ENCODE measurements at places on chromosomes 3 and 15.

DNA sequence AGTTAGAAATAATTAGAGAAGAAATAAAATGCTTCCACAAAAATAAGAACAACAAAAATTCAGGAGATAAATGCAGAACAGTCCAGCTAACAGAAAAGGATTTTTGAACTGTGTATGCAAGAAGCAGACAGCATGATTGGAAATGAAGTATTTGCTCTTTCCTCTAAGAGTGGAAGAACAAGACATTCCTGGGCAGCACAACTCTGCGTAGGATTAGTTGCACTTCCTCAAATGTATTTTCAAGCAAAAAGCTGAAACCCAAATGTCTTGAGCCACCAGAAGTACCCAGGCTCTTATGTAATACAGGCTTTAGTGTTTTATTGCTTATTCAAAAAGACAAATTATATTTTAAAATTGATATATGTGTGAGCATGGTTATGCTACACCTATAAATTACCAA lies 127.2 kb downstream of the ZBTB20 start:
- DNase-seq = no peak

- no peak for DNase-seq
These were observed 33.4 kb downstream of the LSM3 start for GRCh38 chr3:14212032-14212431.

DNA sequence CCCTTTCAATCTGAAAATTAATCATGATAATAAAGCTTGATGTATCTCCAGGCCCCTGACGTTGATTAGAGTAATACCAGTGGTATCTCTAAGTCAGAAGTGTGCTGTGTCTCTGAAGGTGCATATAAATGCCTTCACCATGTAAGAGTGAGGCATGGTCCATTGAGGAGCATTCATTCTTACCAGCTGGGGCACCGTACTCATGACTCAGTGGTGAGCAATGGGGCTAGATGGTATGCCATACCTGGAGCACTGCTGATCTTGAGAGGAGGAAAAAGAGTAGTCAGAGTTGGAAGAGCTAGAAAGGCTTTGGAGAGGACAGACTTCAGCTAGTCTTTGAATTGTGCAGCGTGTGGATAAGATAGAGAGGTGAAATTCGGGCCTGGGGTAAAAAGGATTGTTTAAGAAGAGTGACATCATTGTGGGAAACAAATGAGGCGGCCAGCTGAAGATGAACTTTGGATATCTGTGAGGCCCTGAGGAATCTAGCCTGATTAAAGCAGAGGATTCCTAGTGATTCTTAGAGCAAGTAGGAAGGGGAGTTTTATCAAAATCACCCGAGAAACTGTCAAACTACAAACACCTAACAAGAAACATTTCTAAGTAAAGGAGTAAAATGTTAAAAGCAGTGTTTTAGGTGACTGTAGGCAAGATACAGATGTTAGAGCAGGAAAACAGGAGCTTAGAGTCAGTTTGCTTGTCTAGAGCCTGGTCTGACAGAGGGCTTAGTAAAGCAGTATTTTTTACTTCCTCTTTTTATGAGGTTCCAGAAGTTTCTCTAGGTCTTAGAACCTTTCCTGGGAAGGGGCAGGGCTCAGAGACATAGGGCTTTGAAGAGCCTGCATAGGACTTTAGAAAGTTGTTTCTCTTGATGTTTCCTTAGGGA lies 13.6 kb downstream of the TMOD3 start:
- DNase-seq = no peak

GRCh38 chr3:82087958-82088357 lies 326.5 kb upstream of the GBE1 start:
- DNase-seq = no peak

DNA sequence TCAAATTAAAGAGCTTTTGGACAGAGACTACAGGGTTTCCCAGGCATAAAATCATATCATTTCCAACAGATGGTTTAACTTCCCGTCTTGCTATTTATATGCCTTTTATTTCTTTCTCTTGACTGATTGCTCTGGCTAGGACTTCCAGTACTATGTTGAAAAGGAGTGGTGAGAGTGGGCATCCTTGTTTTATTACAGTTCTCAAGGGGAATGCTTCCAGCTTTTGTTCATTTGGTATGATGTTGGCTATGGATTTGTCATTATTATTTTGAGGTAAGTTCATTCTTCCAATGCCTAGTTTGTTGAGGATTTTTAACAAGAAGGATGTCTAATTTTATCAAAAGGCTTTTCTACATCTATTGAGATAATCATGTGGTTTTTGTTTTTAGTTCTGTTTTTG lies 896.6 kb upstream of the CFAP20DC start:
- DNase-seq = no peak

GRCh38 chr3:58994746-58995330 lies 55.0 kb downstream of the CFAP20DC start:
- no peak for DNase-seq

GRCh38 chr3:13174011-13174802 lies 101.0 kb upstream of the IQSEC1 start:
- DNase-seq = no peak

DNA sequence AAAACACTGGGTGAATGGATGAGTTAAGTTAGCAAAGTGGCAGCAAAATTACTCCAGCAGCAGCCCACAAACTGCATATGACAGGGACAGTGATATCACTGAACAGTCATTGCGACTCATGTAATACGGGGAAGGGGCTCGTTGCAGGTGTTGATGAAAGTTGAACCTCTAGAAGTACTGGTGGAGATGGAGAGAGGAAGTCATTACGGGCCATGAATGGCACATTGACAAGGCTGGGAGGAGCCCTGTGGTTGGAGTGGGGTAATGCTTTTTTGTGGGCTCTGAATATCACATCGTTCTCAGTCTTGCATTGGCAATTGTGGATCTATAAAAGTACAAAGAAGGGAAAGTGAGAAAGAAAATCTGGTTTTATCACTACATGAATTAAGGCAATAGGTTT lies 278.1 kb downstream of the ZPLD1 start:
- DNase-seq = no peak

DNA sequence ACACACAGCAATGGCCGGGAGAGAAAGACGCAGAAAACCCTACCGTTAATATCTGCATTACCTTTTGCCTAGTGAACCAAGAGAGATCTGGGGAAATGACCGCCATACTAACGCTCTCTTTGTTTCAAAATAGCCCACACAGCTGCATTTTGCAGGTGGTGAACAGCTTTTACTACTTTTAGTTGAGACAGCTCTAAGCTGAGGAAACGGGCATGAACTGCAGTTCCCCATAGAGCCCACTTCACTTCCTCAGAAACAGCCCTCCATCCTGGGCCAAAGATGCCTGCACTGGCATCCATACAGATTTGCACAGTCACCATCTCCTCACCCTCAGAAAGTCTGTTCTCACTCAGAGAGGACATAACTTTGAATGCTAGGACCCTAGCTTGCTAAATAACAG lies 45.0 kb downstream of the ZNF860 start:
- no peak for DNase-seq

DNA sequence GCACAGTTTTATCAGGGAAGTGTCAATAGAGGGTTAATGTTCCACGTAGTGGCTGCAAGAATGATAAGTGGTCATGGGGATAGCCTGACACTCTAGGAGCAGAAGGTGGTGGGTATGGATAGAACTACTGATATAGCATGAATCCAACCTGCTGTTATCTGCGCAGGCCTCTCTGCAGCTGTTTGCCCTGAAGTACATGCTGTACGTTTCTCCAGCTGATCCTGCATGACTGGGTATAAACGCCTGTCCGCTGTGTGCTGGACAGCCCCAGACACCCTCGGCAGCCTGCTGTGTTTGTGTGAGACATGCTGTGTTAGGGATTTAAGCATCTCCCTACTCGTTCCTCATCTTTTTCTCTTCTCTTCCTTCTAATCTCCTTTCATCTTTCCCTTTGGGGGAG lies 87.1 kb downstream of the LPP start:
- no peak for DNase-seq

GRCh38 chr15:100714749-100715342 lies 112.5 kb downstream of the ASB7 start:
- DNase-seq = no peak

- no peak for DNase-seq
These were observed 160.2 kb downstream of the FOXP1 start for GRCh38 chr3:71423151-71423906.

- DNase-seq = no peak
These were observed 93.9 kb downstream of the PCCB start for GRCh38 chr3:136343873-136344555.

DNA sequence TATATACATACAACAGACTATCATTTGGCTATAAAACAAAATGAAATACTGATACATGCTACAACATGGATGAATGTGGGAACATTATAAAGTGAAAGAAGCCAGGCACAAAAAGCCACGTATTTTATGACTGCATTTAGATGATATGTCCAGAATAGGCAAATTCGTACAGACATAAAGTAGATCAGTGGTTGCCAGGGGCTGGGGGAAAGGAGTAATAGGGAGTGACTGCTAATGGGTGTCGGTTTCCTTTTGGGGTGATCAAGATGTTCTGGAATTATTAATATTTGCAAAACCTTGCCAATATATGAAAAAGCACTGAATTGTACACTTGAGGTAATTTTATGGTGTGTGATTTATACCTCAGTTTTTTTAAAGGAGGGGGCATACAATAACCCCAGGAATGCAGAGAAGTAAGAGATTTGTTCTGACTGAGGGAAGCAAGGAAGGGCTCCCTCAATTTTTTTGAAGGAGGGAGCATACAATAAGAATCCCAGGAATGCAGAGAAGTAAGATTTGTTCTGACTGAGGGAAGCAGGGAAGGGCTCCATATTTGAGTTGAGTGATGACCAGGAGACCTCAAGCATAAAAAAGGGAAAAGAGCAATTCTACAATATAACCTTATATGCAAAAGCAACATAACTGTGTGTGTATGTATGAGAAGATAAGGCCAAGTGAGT lies 6.2 kb downstream of the PSMD6 start:
- DNase-seq = no peak

- DNase-seq = peak; percentile 47
These were observed 45.1 kb downstream of the EFCAB12 start for GRCh38 chr3:129383292-129383860.

DNA sequence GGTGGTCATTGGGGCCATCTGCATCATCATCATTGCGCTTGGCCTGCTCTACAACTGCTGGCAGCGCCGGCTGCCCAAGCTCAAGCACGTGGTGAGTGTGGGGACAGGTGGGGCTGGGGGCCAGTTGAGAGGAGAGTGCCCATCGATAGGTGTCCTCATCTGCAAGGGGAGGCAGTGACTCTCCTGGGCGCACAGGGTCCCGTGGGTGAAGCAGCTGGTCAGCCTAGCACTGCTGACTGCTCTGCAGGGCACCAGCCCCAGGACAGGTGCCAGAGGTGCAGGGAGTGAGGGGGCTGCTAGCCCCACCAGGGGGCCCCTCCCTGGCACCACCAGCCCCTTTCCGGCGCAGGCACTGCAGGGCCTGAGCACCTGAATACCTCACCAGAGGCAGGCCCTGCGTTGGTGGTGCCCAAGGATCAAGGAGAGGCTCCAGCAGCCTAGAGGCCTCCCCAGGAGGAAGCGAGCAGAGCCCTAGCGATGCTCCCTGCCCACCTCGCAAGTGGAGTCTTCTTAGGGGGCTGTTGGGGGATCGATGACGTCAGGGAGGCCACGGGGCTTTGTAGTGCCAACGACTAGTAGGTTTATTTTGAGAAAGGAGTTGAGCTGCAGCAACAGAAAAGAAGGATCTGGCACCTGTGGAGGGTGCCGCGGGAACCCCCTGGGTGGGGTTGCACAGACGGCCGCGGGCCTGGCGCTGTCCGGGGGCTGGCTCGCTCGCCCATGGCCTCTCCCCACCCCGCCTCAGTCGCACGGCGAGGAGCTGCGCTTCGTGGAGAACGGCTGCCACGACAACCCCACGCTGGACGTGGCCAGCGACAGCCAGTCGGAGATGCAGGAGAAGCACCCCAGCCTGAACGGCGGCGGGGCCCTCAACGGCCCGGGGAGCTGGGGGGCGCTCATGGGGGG lies 976 bp upstream of the ABTB1 start:
- no peak for DNase-seq

- DNase-seq = no peak
These were observed 1.3 kb downstream of the LEO1 start for GRCh38 chr15:51970132-51970817.

DNA sequence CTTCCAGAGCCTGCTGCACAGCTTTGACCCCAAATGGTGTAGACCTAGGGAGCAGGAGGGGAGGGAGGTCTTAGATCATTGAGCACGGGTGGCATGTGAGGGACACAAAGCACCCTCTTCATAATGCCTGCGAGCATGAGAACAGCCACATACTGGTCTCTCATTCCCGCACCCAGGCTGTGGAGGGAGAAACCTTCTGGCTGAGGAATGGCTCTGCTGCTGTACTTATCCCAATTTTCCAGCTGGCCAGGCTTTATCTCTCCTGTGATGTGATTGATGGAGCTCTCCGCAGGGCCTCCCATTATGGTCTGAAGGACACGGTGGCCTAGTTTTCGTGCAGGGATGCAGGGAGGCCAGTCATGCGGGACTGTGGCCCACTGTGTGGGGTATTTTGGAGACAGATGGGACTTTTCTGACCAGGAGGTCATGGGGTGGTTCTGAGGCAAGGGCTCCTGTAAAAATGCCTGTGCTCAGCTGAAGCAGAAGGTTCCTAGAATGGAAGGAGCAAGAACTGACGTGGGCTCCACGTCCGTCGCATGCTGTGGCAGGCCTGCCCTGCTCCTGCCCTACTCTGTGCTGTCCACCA lies 251.5 kb downstream of the PLCL2 start:
- no peak for DNase-seq

DNA sequence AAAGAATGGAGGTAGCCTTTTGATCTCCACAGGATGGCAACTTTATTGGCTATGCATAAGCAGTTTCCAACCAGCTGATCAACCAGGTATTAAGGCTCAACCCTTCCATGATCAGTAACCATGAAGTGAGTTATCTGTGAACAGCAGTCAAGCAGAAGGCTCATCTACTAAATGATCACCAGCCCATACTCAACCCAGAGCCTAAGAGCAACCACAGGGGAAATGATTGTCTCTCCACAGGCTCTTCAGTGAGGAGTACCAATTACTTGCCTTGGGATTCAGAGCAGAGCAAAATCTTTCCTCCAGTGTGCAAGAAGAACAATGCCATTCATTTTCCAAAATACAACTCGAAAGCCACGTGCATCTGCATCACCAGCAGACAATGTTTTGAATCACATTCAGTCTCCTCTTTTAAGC lies 754.8 kb downstream of the ROBO1 start:
- DNase-seq = no peak

DNA sequence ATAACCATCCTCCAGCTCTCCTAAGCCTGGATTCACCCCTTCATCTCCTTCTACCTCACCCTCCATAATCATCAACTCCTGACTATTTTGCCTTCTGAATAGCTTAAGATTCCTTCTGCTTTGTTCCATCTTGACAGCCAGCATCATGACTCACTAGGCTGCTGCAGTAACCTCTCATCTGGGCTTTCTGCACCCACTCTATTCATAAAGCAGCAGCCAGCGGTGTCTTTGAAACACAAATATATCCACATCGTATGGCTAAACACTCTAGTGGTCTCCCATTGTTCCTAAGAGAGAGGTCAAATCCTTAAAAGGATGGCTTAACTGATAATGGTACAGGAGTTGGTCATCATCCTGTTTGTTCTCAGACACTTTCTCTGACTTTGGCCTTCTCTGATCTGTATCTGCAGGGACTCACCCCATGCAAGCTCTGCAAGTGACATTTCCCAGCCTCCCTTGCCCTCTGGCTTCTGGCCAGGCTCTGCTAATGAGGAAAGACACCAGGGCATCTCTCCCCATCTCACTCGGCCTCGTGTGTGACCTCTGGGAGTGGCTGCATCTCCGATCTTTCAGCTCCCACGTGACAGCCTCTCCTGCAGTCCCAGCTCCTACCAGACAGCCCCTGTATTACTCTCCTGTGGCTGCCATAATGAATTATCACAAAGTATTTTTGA lies 6.2 kb downstream of the GRK7 start:
- DNase-seq = no peak

- DNase-seq = no peak
These were observed 1.9 kb downstream of the SPG11 start for GRCh38 chr15:44661576-44661975.

GRCh38 chr15:101439920-101440319 lies 49.6 kb downstream of the PCSK6 start:
- no peak for DNase-seq
